ENCODE measurements at places on chromosomes 5 and 9.

GRCh38 chr9:88198341-88198807, 60.1 kb upstream of the SPATA31C2 start:
- H3K4me1 ChIP-seq: no peaks in the 10 kb centered on the region
- H3K27me3 ChIP-seq: peaks cover 4% of the 10 kb centered on the region
- no peaks in the 10 kb centered on the region for H3K36me3 ChIP-seq
- no peak overlapping the region for H3K27ac ChIP-seq
- H3K4me3 ChIP-seq: peak overlapping the region; percentile 31

DNA sequence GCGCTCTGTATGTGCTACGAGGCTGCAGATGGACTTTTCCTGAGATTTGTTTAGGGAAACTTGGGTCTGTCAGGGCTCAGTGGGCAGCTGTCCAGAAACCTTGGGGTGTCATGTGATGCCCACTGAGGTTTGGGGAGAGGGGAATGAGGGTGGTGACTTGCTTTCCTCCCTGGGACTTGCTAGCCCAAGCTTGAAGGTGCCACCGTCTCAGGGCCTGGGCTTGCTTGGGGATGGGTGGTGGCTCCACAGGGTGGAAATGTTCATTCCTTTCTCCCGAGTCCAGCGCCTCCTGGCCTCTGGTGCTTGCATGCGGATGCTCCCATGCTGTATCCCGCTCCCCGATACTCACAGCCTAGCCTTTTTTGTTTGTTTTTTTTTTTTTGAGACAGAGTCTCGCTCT, 33.3 kb downstream of the ZNF618 start:
- no peaks in the 10 kb centered on the region for H3K36me3 ChIP-seq
- H3K27ac ChIP-seq: no peak overlapping the region
- H3K27me3 ChIP-seq: no peaks in the 10 kb centered on the region

- H3K4me3 ChIP-seq: peak overlapping the region; percentile 38
- no peaks in the 10 kb centered on the region for H3K36me3 ChIP-seq
- no peaks in the 10 kb centered on the region for H3K4me1 ChIP-seq
Observed at GRCh38 chr9:36818965-36819870, 214.8 kb downstream of the PAX5 start.

DNA sequence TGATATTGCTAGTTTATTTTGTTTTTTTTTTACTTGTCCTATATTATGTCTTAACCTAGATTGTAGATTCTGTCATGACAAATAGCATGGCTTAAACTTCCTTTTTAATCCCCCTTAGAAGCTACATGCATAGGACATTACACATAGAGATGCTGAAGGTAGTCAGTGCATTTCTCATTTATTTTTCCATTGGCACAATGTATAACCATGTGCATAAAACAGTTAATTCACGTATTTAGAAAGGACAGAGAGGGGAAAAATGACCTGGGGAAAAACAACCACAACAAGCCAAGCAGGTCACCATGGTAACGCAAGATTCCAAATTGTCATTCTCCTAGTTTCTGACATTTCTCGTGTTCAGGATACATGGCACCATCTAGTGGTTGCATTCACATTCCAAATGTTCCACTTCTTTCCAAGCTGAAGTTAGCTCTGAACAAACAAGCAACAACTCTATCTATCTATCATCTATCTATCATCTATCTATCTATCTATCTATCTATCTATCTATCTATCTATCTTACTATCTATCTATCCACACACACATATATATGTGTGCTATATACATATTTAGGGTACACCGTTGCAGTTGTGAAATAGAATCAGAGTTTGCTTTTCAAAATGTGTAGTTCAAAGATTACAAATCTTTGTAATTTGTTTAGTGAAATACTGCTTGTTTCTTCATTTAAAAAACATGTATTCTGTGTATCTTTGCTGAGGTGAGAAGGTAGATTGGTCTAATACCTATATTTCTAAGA, 487.2 kb upstream of the ST8SIA4 start:
- no peaks in the 10 kb centered on the region for H3K36me3 ChIP-seq
- no peaks in the 10 kb centered on the region for H3K27me3 ChIP-seq
- no peak for DNase-seq
- no peaks in the 10 kb centered on the region for H3K4me1 ChIP-seq

GRCh38 chr5:74290634-74291241, 349.8 kb downstream of the ENC1 start:
- peaks cover 13% of the 10 kb centered on the region for H3K4me1 ChIP-seq
- no peak overlapping the region for H3K4me3 ChIP-seq
- no peak overlapping the region for H3K27ac ChIP-seq
- no peaks in the 10 kb centered on the region for H3K27me3 ChIP-seq

DNA sequence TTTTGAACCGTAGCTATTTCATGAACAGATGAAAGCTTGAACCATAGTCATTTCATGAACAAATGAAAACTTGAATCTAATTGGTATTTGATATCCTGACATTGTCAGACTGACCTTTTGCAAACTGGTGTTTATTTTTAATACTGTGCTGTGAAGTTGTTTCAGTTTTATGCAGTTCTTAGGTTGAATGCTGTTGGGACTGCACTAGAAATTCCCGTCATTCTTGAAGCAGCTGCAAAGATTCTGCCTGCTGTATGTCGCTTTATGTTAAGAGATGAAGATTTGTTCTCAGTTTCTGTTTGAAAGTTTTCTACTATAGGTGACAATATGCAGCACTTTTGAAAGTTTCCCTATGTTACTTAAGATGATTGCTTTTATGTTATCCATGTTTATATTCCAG, 22.5 kb upstream of the FAM120AOS start:
- no peak overlapping the region for H3K27ac ChIP-seq
- H3K27me3 ChIP-seq: no peaks in the 10 kb centered on the region
- no peak for DNase-seq
- peaks cover 42% of the 10 kb centered on the region for H3K36me3 ChIP-seq

DNA sequence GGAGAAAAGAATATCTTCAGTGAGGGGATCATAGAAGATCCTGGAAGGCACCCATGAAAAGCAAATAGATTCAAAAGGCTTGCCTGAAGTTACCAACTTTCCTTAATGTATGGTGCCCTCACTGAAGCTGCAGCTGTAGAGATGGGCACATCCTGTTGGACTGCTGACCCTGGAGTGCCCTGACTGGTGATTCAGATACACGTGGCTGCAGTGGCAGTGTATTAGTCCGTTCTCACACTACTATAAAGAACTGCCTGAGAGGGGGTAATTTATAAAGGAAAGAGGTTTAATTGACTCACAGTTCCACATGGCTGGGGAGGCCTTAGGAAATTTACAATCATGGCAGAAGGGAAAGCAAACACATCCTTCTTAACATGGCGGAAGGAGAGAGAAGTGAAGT, 80.3 kb downstream of the OSMR start:
- H3K27me3 ChIP-seq: no peaks in the 10 kb centered on the region
- DNase-seq: no peak
- H3K4me3 ChIP-seq: no peak overlapping the region
- H3K4me1 ChIP-seq: no peaks in the 10 kb centered on the region
- H3K36me3 ChIP-seq: peaks cover 74% of the 10 kb centered on the region
- no peak overlapping the region for H3K27ac ChIP-seq

DNA sequence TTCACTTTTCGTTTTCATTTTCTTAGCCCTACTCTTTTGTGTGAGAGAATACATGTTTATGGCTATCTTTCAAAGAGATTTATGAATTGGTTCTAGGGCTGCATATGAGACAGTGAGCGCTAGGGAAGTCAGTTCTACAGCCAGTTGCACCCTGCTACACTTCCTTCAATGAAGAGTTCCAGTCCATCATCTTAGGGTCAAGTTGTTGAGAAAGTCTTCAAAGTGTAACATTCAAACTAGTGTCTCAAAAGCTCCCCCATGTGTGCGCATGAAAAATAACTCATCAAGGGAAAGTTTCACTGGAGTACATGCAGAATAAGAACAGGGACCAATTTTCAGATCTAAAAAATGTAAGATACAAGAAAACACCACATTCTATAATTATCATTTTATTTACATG, 317.2 kb downstream of the DEPDC1B start:
- no peak overlapping the region for H3K4me3 ChIP-seq
- H3K36me3 ChIP-seq: no peaks in the 10 kb centered on the region
- no peaks in the 10 kb centered on the region for H3K27me3 ChIP-seq
- H3K4me1 ChIP-seq: no peaks in the 10 kb centered on the region
- DNase-seq: no peak

DNA sequence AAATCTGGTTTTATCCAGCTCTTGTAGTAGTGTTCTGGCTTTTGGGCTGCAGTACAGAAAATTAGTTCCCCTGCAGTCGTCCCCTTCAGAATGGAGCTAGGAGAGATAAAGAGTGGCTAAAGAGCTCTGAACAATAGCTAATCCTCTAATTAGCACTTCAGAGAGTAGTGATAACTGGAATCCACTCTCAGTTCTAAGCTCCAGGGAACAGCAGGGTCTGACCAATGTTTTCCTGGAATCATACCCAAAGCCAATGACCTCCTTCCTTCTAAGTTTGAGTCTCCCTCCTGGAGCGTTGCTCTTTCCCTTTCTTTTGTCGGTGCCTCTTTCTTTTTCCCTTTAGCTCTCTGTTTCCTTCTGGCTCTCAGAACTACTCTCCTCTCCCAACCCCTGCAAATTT, 47.4 kb downstream of the MFAP3 start:
- H3K4me1 ChIP-seq: no peaks in the 10 kb centered on the region
- H3K27me3 ChIP-seq: no peaks in the 10 kb centered on the region
- no peak for DNase-seq

GRCh38 chr9:130824079-130824478, 11.0 kb upstream of the ABL1 start:
- peak overlapping the region; percentile 74 for H3K27ac ChIP-seq
- no peaks in the 10 kb centered on the region for H3K27me3 ChIP-seq
- H3K36me3 ChIP-seq: no peaks in the 10 kb centered on the region
- peaks cover 18% of the 10 kb centered on the region for H3K4me1 ChIP-seq
- no peak for DNase-seq

GRCh38 chr5:160044391-160044804, 35.5 kb downstream of the TTC1 start:
- H3K27me3 ChIP-seq: no peaks in the 10 kb centered on the region
- peaks cover 59% of the 10 kb centered on the region for H3K36me3 ChIP-seq
- DNase-seq: no peak
- H3K4me1 ChIP-seq: no peaks in the 10 kb centered on the region
- H3K27ac ChIP-seq: no peak overlapping the region
- H3K4me3 ChIP-seq: no peak overlapping the region

- no peaks in the 10 kb centered on the region for H3K36me3 ChIP-seq
- H3K4me3 ChIP-seq: no peak overlapping the region
- no peaks in the 10 kb centered on the region for H3K4me1 ChIP-seq
- H3K27ac ChIP-seq: no peak overlapping the region
- no peak for DNase-seq
Observed at GRCh38 chr9:21443849-21444625, 3.8 kb downstream of the IFNA1 start.

DNA sequence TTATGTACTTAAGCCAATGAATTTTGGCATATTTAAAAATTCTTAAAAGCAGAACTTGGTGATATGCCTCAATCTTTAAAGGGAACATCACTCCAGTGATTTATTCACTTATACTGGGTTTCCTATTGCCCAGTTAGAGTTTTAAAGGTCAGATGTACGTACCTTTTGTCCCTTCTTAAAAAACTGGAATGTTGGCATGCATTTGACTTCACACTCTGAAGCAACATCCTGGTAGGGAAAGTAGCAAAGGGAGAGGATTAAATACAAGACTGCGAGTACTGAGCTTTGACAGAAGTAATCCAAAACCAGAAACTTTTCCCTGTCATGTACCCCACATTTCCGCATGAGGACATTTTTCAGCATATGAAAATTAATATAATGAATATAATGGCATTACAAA, 11.7 kb downstream of the TXN start:
- DNase-seq: no peak
- H3K27ac ChIP-seq: no peak overlapping the region
- H3K27me3 ChIP-seq: no peaks in the 10 kb centered on the region
- no peaks in the 10 kb centered on the region for H3K4me1 ChIP-seq
- no peak overlapping the region for H3K4me3 ChIP-seq

DNA sequence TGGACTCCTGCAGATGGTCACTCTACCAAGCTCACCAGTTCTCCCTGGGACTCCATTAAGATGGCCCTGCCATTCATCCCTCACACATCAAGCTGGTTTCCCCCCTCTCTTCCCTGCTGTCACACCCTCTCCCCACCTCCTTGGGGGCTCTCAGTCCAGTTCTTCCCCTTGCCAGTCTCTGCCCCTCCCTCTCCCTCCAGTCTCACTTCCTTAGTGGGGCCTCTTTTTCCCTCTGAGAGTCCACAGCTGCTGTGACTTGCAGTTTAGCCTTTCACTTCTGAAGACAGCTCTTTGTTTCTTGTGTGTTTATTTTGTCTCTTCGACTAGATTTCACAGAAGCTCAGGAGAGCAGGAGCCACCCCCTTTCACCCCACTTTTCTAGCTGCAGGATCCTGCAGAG, 10.5 kb downstream of the DOCK2 start:
- H3K27me3 ChIP-seq: no peaks in the 10 kb centered on the region
- H3K4me3 ChIP-seq: no peak overlapping the region
- no peak for DNase-seq
- H3K4me1 ChIP-seq: peaks cover 30% of the 10 kb centered on the region

- H3K4me1 ChIP-seq: no peaks in the 10 kb centered on the region
- H3K27me3 ChIP-seq: no peaks in the 10 kb centered on the region
- DNase-seq: no peak
Observed at GRCh38 chr5:174008922-174009321, 20.0 kb downstream of the C5orf47 start.

GRCh38 chr5:14600846-14601245, 19.3 kb downstream of the OTULINL start:
- no peak for DNase-seq
- no peaks in the 10 kb centered on the region for H3K27me3 ChIP-seq

DNA sequence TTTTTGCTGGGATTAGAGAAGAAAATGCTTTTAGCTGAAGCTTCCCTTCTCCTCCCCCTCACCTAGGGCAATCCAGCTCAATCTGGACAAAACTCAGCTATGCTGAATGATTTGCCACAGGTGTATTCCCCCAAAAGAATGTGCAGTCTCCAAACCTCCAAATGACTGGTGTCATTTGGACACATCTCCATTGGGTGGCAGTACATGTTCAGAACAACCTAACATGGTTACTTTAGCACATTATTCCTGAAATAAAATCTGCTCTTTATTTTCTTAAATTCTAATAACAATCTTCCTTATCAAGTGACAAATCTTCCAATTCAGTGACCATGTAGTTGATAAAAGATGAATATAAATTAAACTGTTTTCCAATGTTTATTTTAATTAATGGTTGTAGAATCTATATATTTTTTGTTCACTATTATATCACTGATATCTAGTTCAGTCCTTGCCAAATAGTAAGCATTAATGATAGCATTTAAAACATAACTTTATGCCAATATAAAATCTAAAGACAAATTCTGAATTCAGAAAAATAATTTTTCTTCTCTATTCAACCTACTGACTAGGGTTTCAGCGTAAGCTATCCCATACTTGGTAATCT, 61.3 kb upstream of the MOCS2 start:
- H3K27ac ChIP-seq: no peak overlapping the region
- peaks cover 11% of the 10 kb centered on the region for H3K4me1 ChIP-seq
- no peak overlapping the region for H3K4me3 ChIP-seq
- no peaks in the 10 kb centered on the region for H3K36me3 ChIP-seq

GRCh38 chr9:102124465-102124864, 386.0 kb upstream of the GRIN3A start:
- DNase-seq: no peak
- no peak overlapping the region for H3K27ac ChIP-seq
- no peaks in the 10 kb centered on the region for H3K4me1 ChIP-seq
- no peaks in the 10 kb centered on the region for H3K27me3 ChIP-seq
- no peak overlapping the region for H3K4me3 ChIP-seq
- H3K36me3 ChIP-seq: no peaks in the 10 kb centered on the region

All from upper lobe of right lung (tissue), 1 donor.